ENCODE measurements at places on chromosomes 13 and 19.
A peak's percentile ranks its signal among the peaks of the same experiment; 100 is the strongest.

DNA sequence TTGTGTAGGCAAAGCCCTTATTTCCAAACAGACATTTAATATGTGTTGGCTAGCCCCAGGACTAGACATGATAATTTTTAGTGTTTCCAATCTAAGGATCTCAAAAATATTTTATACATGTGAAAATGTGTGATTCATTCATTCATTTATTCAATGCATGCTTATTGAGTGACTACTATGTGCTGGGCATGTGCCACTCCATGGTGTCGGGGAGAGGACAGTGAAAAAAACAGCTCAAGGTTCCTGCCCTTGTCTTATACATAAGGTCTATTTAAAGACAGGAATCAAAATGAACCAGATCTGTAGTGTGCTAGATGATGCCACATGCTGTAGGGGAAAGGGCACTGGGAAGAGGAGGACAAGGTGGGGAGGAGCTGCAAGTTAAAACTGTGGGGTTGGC is 36.5 kb downstream of the GJA3 start:
- no peak for DNase-seq

DNA sequence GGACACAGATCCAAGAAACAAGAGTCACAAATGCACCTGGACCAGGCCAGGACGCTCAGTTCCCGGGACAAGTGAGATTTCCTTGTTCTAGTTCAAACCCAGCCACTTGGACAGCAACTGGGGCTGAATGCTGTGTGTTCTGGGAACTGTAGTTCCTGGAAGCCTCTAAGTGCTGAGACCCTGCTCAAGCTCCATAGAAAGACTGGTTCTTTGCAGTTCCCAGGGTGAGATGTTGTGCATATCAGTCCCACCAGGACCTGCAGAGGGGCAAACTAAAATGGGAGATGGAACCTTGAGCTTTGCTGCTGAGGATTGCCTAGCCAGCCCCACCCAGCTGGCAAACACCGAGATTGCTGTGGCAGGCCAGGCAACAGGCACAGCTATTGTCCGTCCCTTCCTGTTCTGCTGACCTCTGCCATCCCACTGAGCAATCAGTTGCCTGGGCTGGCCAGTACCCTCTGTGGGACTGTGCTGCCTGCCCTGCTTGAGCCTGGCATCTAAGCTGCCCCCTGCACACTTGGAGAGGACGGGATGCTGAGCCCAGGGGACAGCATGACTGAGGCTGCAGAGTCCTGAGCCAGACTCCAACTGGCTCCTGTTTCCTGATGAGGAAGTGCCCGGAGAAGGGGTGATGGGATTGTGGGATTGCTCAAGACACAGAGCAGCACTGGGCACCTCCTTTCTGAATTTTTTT is 1.4 kb upstream of the GIPC1 start:
- DNase-seq: no peak

DNA sequence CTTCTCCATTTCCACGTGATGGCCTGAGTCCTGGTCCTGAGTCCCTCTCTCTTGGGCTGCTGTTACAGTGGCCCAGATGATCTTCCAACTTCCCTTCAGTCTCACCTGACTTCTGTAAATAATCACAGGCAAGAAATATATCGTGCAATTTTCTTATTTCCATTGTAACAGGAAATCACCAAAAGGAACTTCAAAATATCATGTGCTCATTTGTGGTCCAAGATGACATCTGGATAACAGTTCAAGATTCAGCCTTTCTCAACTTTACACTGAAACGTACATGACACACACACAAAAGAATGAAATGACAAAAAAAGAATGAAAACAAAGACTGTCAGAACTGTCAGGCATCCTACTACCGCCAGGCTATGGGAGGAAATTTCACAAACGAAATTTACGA is 22.0 kb upstream of the RAP2A start:
- DNase-seq: no peak

DNA sequence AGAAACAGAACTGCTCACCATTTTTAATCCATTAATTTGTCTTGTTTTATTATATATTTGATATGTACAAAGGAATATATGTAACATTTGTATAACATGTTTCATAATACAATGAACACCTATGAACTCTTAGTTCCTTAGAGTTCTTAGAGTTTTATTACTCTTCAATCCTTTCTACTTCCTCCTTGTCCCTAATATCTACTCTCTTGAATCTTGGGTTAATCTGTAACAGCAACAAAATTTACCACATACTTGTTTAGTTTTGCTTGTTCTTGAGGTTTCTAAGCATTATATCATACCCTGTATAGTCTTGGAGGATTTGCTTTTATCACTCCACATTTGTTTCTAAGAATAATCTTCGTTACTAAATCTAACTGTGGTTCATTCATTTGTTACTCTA is 151.4 kb downstream of the PDS5B start:
- no peak for DNase-seq

- no peak for DNase-seq
Measured at GRCh38 chr19:31506102-31506501, 156.9 kb upstream of the TSHZ3 start.

DNA sequence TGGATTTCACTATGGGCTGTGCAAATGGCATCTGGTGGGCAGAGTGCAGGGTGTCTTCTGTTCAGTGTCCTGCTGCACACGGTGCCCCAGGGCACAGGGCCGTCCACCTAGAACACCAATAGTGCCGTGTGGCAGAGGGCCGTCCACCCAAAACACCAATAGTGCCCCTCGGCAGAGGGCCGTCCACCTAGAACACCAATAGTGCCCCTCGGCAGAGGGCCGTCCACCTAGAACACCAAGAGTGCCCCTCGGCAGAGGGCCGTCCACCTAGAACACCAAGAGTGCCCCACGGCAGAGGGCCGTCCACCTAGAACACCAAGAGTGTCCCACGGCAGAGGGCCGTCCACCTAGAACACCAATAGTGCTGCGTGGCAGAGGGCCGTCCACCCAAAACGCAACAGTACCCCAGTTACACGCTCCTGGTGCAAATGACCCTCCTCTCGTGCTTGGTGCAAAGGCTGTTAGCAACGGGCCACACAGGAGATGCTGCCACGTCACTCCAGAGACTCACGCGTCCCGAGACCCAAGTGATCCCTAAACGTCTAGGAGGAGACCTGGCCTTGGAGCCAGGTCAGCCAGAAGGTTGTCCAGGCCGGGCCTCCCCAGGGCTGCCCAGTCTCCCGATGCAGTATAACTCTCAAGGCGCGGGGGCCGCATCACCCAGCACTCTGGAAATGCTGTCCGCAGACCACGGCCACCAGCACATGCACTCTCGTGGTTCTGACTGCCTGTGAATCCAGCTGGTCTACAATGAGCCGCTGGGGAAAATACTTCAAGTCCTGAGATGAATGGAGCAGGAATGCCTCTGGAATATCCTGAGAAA is 51.5 kb downstream of the RASA3 start:
- DNase-seq: no peak

DNA sequence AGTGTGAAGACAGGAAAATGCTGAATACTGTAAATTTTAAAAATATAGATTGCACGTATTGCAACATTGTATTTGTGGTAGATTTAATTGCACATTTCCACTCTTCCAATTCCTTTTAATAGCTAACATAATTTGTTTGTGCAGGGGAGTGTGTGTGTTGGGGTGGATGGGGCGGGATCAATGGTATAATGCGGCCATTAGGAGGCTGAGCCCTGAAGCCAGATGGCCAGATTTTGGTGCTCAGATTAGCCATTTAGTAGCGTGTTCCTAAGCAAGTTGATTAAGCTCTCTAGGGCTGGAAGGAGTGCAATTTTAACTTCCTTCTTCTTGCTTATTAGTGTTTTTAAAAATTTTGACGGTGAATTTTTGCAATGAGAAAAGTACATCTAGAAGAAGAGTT is 5.8 kb downstream of the OXGR1 start:
- no peak for DNase-seq

GRCh38 chr19:6372594-6373095 is at the start of gene ALKBH7:
ALKBH7 (plus strand) TSS chr19:6372794; CDS start chr19:6372821, 27 bp downstream.
- peak; percentile 98 for DNase-seq

DNA sequence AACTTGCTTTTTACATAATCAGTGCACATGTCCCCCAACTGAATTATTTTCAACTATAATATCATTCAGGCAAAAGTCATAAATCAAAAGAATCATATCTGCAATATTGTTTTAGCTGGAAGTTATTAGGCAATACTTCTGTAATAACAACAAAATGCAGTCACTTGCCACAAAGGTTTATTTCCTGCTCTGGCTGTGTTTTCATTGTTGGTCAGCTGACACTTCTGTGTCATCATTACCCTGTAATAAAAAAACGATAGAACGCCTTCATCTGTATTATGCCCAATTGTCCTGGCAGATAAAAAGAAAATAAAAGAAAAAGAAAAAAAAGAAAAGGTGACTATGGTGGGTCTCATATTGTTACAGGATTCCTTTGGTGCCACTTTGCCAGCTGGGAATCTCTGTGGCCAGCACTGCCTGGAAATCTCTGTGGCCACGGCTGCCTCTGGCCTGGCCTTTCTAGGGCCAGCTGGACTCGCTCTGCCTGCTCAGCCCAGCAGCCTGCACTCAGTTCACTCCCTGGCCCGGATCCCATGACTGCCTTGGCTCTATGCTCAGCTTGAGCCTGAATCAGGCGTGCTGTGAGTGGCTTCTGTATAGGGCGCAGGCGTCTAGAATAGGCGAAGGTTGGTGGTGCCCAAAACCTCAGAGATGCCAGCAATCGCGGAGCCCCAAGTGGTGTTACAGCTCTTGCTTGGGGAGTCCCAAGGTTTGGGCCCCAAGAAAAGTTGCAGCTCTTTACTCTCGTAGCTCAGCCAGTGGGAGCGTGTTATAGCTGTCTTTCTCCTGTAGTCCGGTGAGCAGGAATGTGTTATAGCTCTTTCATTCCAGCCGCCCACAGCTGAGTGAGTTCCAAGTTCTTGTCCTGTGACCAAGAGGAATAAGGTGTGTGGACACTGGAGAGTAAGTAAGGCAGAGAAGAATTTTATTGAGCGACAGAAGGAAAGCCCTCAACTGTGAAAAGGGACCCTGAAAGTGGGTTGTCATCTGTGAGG is 1227.1 kb downstream of the SLITRK1 start:
- DNase-seq: no peak

- DNase-seq: peak; percentile 21
Measured at GRCh38 chr19:23071147-23071511, 45.7 kb upstream of the ZNF730 start.

DNA sequence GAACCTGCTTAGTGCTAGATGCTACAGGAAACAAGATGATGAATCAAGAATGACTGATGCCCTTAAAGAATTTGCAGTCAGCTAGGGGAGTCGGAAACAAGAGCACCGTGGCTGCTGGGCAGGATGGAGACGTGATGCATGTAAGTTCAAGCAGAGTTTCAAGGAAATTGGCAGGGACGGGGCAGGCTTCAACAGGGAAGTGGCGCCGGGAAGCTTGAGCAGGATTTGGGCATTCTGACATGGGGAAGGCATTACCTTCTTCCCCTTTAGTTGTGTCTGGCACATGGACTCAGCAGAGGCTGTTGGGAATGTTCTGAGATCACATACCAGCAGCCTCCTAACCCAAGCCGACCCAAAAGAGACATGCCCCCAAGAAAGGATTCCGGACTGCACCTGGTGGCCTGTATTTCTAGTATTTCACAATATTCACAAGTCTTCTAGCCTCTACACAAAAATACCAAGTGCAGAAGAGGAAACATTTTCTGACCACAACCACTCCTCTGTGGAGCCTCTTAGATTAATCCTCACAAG is 138.2 kb downstream of the CRYL1 start:
- DNase-seq: no peak

- no peak for DNase-seq
Measured at GRCh38 chr13:96783057-96783456, 211.2 kb downstream of the OXGR1 start.

- no peak for DNase-seq
Measured at GRCh38 chr19:55379174-55379573, 2.5 kb downstream of the TMEM190 start.

- DNase-seq: no peak
Measured at GRCh38 chr19:56712611-56713276, 41.2 kb upstream of the ZNF835 start.

- DNase-seq: peak; percentile 60
Measured at GRCh38 chr19:7515645-7516151, at the start of gene ZNF358. ZNF358 (plus strand) TSS chr19:7516103; CDS start chr19:7519243, 3,140 bp downstream.

GRCh38 chr19:43634506-43634871 is 5.2 kb downstream of the CADM4 start:
- no peak for DNase-seq

DNA sequence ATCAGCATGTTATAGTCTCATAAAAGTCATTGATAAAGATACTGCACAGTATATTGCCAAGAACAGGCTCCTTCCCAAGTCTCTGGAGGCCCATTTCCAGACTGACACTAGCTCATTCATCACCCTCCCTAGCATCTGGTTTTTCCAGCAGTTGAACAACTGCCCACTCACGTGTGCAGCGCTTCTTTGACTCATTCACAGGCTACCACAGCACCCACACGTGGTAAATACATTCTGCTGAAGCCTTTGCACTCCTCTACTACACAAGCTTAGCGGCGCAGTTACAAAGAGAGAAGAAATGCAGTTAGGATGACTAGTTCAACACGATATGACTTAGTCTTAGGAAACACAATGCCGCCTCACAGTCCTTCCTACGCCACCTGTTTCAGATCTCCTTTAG is 87.7 kb downstream of the DOCK9 start:
- DNase-seq: peak; percentile 70

GRCh38 chr13:27621116-27621365 is 651 bp upstream of the POLR1D start:
- no peak for DNase-seq

GRCh38 chr13:85132986-85133385 is 666.2 kb downstream of the SLITRK6 start:
- DNase-seq: no peak

DNA sequence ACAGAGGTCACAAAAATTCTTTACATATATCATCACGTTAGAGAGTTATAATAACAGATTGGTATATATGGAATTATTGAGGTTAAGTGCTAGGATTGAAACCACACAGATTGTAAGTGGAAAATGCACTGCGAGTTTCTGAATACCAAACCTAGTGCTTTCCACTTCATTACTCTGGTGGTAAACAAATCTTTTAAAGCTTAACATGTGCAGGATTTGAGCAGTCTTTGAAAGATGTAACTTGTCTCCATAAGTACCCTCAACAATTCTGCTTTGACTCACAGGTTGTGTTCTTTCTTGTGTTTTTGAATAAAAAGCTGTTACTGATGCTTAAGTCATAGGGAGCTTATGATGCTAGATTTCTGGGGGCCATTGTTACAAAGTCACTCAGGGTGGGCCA is 314.7 kb upstream of the DACH1 start:
- no peak for DNase-seq

- peak; percentile 34 for DNase-seq
Measured at GRCh38 chr13:28532388-28533124, 37.6 kb upstream of the FLT1 start.

DNA sequence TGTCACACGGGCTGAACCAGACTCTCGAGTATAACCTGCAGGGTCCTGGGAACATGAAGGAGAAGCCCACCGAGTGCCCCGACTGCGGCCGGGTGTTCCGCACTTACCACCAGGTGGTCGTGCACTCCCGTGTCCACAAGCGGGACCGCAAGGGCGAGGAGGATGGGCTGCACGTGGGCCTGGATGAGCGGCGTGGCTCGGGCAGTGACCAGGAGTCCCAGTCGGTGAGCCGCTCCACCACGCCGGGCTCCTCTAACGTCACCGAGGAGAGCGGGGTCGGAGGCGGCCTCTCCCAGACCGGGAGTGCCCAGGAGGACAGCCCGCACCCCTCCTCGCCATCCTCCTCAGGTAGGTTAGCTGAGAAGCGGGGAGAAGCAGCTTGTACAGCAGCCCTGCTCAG is 73.2 kb downstream of the ZNF536 start:
- no peak for DNase-seq
